MM.1S (cell line): ENCODE measurements at places on chromosomes 6 and 20.

DNA sequence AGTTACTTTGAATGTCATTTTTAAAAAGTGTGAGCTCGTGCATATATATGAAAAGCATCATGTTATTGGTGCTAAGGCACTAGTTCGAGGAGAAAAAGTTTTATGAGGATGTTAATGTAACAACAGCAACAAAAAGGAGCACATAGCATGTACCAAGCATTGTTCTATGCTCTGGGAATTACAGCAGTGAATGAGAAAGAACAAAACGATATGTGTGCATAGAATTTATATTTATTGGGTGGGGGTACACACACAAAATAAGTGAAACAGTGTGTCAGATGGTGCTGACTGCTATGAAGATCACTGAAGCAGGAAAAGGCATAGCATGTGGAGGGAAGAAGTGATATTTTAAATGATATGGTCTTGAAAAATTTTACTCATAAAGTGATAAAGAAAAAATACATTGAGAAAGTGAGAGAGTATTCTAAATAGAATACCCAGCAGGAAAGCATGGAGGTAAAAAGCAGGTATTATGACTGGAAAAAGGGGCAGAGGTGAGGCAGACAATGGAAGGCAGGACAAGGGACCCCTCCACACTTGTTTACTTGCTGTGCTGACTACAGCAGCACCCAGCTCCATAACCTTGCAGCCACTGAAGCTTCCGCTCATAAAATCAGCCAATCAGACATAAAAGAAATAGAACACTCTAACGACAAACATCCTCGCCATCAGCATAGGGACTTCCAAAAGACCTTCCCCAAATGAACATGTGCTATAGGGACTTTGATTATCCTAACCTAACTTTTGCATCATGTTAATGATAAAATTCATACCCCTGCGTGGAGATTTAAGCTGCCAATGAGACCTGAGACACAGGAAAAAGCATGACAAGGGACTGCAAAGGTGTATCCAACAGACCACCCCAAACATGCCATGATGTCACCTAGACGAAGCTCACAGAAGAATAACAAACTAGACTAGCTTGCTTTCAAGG is 119.9 kb downstream of the HFE start:
- no peak for DNase-seq

DNA sequence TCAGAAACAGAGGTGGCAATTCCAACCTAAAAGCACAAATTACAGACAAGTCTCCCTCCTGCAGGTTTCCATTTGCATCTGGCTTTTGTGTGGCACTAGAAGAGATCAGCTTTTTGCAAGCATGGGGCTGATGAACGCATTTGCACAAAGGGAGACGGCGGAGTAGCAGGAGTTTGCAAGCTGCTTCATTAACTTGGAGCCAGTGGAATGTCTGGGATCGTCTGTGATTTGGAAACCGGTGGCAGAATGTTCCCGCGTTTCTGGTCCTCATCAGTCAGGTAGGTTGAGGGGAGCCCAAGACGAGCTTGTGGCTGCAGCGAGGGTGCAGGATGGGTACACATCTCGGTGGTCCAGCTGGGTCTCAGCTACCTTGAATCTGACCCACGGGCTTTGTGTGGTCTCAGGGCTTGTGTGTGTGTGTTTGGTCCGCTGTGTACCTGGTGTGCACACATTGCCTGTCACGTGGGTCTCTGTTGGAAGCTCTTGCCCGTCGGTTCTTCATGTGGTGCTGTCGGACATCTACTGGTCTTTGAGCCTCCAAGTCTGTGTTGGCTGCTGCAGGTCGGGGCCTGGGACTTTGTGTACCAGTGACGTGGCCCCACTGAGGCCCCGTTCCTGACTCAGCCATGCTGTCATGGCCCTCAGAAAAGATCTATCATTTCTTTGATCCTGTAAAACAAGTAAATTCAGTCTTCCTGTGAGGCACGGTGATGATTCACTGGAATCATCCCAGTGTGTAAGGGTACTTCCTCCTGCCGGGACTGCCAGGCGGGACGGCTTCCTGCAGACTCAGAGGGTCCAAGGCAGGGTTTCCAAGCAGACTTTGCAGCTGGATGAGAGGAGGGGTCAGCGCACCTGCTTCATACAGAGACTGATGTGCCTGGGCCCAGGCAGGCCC is 12.4 kb upstream of the MYT1 start:
- no peak for DNase-seq

GRCh38 chr6:106446983-106447382 is 86.5 kb downstream of the CRYBG1 start:
- no peak for DNase-seq

- DNase-seq: no peak
Observed at GRCh38 chr20:37688093-37688492, 5.7 kb upstream of the CTNNBL1 start.

DNA sequence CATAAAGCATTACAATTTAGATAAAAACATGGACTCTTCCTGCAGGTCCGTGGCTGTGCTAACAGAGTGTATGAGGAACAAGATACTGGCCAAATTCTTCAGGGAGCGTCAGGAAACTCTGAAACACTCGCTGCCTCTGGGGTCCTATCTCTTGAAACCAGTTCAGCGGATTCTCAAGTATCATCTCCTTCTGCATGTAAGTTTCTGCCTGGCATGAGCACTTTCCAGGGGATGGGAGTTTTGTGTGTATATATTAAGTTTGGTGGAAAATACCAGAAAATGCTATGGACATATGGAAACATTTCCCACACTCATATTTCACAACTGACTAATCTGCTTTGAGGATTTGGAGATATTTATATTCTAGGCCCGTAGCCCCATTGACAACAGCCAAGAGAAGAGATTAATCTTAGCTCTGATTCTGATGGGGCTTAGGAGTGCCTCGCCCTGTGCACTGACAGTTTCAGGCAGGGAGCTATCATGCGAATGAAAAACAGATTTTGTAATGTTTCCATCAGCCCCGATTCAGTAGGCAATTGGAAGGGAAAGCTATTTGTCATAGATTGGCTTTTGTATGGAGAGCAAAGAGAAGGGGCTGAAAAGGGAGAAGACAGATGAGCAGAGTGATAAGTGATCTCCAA is 64.7 kb upstream of the MTHFD1L start:
- DNase-seq: no peak

DNA sequence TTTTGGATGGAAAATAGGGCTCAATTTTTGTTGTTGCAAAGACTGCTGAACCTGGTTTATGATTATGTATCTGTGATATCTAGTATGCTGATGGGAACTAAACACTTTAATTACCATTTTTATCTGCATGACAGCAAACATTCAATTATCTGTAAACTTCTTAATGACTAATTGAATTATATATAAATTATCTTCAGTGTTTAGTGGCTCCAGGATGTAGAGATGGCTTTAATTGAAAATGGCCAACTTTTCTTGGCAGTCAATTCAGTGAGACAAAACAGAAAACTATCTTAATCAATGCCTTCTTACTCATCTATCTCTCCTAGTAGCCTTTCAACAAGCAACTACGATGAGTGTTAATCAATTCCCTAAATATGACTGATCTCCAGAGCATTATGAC is 591.3 kb downstream of the HACE1 start:
- no peak for DNase-seq

DNA sequence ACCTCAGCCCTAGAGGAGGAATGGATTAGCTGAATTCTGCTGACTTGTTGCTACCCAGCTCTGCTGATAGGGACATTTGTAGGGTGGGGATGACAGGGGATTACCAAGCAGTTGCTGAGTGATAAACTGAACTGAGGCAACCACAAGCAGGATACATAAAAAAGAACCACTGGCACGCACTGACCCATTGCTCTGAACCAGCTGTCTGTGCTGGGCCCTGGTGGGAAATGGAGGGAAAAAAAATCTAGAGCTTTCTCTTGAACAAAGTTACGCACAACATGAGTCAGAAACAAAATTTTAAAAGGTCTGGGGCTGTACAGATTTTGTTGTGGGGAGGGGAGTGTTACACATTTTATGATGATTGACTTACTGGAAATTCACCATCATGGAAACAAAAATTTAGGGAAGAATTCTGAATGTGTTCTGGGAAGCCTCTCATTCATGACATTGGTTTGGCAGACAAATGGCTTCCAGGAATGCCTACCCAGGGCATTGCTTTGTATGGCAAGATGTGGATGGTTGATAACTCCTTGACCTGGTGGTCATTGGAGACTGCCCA is 37.7 kb downstream of the FOXO3 start:
- peak; percentile 92 for DNase-seq

DNA sequence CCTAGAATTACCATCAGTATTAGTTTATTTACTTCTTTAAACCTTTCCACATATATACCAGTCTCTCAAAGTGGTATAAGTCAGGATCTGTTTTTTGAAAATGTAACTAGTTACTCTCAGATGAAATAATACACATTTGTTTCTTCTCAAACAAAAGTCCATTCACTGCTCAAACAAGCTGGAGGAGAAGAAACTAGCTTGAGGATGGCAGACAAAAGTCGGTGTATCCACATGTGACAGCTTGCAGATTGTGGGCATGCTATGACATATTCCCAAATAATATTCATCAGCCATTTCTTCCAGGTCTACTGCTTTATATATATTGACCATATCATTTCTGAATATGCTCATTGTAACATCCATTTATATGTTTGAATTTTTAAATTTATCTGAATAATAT is 197.4 kb upstream of the KCNQ5 start:
- DNase-seq: no peak

GRCh38 chr6:33177552-33178446 is 14.5 kb downstream of the COL11A2 start:
- DNase-seq: no peak

- DNase-seq: no peak
Observed at GRCh38 chr6:124986164-124986563, 23.9 kb downstream of the RNF217 start.

GRCh38 chr20:57849521-57850215 is 139.9 kb upstream of the PMEPA1 start:
- no peak for DNase-seq

DNA sequence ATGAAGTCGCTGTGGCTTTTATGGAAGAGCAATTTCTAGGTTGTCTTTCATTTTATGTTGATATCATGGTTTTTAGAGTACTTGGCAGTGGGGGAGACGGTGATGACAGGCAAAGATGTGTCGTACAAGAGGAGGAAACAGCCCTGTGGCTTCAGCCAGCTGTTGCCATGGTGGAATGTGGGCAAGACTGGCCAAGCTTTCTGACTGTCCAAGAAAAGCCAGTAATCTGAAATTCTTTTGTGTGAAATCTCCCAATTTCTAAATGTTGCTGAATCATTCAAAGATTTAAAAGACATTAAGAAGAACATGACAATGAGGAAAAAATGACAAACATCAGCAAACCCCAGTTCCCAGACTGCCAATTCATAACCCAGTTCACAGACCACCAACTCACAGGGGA is 23.1 kb downstream of the PFDN4 start:
- no peak for DNase-seq

GRCh38 chr6:168047841-168048723 is 30.9 kb downstream of the FRMD1 start:
- no peak for DNase-seq

DNA sequence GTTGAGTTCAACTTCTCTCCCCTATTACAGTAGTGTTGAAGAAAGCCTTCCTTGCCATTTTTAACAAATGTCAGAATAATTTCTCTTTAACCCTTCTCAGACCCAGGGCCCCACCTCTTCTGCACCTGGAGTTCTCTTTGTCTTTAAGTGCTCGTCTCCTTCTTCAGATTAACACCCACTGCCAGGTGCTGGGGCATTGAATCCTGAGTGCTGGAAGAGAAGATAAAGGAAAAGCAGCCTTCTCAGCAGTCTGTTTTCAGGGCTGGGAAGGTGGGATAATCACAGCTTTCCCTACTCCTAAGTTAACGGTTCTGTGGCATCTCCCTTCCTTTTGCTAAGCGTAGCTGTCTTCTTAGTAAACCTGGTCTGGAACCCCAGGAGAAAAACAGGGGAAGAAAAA is 114.6 kb upstream of the TAB2 start:
- DNase-seq: no peak

GRCh38 chr6:112038756-112039430 is 15.0 kb upstream of the CCN6 start:
- no peak for DNase-seq

DNA sequence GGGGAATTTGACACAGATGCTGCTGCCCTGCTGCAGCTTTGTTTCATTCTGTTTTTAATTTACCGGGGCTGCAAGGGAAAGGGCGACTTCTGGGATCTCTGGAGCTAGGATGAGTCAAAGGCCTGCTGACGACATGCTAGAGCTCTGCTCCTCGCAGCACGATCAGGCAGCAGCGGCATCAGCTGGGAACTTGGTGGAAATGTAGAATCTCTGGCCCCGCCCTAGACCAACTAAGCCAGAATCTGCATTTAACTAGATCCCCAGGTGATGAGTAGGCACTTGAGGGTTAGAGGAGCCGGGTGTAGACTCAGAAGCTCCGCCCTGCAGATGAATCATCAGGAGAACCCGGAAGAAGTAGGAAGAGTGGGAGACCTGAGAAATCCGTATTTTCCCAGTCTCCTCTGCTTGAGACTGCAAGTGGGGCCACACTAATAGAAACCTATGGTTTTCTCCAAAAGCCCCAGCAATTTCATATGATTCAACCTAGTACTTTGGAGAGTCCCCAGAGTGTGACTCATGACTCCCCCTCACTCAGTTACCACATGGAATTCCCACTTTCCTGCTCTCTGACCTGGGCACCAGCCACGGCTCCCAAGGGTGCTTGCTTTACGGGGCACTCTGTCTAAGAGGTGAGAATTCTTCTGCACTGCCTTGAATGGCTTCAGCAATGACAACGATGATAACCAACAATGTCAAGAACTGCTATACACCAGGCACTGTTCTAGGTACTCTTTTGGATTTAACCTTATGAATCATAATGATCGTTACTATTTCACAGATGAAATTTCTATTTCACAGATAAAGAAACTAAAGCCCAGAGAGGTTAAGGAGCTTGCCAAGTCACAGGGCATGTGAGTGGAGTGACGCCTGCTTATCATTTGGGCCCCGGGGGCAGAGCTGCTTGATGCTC is 18.1 kb downstream of the TUBB2B start:
- no peak for DNase-seq

GRCh38 chr20:25022680-25023079 is 30.1 kb upstream of the APMAP start:
- no peak for DNase-seq

DNA sequence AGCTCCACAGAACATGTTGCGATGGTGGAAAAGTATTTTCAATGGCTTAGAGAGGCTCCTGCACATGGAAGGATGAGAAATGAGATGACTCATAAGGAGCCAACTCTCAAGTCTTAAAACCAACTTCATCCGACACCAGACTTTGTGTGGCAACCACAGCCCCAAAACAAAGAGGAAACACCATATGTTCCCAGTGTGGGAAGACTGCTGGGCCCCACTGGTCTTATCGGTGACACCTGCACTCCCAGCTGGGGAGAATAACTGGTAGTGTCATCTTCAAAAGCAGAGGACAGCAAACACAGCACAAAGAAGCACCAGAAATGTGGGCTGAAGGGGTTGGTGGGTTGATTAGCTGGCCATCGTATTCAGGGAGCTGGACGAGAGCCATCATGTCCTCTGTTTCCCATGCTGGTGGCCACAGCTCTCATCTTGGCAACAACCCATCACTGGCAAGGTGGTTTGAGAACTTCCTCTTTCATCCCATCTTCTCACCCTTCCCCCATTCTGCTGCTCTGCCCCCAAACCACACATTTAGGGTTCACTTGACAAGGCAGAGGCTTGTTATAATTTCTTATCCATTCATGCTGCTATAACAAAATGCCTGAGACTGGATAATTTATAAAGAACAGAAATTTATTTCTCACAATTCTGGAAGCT is 46.0 kb upstream of the TASP1 start:
- no peak for DNase-seq

GRCh38 chr20:42721923-42722322 is 467.8 kb downstream of the PTPRT start:
- no peak for DNase-seq

GRCh38 chr6:139923964-139924475 is 549.6 kb upstream of the CITED2 start:
- no peak for DNase-seq

- no peak for DNase-seq
Observed at GRCh38 chr6:154984146-154984545, 11.0 kb upstream of the TIAM2 start.
